ENCODE measurements at places on chromosomes 7 and 10. TPM values are rescaled to one million over a fixed set of nuclear protein-coding genes. Genes with fewer than 3 reads are reported as not detected.

DNA sequence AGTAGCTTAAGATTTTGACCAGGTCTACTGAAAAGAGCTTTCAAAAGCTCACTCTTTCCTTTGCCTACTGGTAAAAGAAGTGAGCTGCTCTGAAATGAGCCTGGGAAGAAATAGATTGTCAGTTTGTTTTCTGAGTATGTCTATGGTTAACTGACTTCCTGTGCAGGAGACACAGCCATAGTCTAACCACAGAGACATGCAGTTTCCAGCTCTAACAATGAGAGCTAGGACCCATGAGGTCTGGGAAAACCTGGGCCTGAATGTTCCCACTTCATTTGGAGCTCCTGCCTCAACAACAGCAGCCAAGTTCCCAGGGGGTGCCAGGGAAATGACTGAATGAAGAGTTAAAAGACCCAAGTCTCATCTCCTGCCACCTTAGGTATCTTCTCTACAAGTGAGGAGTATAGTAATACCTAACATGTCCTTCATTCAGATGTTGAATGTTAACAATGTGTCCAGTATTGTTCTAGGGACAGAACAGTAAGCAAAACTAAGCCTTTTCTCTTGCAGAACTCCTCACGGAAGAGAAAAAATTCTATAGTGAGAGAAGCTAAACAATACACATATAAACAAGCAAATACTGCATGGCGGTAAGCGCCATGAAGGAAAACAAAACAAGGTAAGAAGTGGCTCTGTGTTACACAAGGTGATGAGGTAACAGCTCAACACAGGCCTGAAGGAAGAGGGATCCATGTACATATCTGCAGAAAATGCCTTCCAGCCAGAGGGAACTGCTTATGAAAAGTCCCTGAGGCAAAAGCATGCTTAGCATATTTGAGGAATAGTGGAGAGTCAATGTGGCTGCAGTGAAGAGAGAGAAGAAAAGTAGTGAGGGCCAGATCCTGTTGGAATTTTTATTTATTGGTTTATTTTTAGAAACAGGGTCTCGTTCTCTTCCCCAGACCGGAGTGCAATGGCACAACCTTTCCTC, 26.4 kb upstream of the ANKRD1 start:
- no peak for DNase-seq

The PRKRIP1 gene
- total RNA-seq: 35.2 TPM

The PPP3CB gene
- total RNA-seq: 41.5 TPM

- no peak for DNase-seq
These were observed 45.1 kb downstream of the MET start for GRCh38 chr7:116717137-116717536.

GRCh38 chr7:14835384-14835783, 67.2 kb downstream of the DGKB start:
- no peak for DNase-seq
